Stimulated activated CD4-positive, alpha-beta T cell treated with anti-CD3 and anti-CD28 coated beads, Interleukin-12 subunit alpha, Interleukin-12 subunit beta, amount 100 ng/mL, for 4 hours (primary cell): ENCODE measurements at places on chromosomes 12 and 14.

DNA sequence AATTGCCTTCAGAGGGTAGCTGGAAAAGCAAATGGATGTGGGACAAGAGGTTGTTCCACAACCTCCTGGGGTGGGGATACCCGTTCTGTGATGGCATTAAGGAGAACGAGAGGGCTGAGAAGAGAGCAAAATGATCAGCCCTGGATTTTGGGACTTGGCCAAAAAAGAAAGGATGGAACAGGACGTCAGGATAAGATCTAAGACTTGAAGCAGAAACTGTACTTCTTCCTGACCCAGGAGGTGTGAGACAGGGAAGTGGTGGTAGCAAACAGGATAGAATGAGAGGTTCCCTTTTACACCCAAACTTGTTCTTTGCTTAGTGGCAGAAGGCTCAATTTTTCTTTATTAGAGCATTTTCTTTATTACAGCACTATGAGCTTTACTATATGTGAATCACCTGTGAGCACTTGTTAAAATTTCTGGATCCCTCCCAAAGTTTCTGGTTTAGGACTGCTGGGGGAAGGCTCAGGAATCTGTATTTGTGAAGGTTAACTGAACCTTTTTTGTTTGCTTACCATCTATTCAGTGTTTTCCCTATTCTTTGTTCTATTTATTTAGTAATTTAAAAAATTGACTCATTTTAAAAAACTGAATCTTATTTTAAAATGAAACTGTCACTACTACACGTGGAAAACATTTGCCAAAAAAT is 59.2 kb downstream of the ERC1 start:
- DNase-seq: no peak

DNA sequence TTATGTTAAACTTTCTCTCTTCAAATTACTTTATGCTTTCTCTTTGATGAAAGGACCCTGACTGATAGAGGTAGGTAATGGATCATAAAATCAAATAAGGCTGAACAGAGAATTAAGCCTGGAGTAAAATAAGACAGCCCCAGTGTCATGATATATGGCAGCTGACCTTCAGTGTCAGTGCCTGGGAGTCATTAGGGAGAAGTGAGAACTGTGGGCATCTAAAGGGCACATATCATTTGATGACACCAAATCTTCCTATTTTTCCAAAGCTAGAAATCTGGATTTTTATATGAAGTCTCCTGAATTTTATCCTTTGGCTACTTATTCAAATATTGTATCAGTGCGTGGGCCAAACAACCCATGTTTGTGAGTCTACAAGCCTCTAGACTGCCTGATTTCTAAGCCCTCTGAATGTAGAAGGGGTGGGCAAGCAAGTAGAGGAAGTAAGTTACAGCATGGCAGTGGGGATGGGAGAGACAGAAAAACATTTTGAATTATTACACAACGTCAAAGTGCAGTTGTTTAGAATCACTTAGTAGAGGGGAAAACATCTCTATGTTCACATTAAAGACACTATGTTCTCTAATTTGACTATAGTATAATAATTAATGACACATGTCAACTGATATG is 10.0 kb downstream of the SLC39A9 start:
- DNase-seq: no peak

- no peak for DNase-seq
Measured at GRCh38 chr12:130491421-130492357, 154.0 kb downstream of the PIWIL1 start.

DNA sequence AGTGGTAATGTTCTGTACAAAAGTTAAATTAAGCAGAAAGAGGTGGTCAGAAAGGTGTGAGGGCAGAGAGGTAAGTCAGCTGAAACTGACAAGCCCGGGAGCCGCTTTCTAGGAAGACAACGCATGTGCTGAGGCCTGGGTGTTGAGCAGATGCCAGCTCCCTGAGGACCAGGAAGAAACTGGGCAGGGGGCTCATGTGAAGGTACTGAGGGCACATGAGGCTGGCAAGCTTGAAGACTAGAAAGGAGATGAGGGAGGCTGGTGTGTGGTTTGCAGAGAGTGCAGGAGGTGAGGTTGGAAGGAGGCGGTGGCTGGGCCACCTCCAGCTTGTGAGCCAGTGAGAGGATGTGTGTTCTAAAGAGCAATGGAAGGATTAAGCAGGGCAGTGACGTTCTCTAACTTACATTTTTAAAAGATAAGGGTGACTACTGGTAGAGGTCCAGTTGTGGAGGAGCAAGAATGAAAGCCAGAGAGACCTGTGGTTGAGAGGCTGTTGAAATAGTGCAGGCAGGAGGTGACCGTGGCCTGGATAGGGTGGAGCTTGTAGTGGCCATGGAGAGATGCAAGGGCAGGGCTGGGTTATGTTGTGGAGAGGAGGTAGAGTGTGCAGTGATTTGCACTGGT is 29.1 kb downstream of the ZNF664 start:
- DNase-seq: no peak

DNA sequence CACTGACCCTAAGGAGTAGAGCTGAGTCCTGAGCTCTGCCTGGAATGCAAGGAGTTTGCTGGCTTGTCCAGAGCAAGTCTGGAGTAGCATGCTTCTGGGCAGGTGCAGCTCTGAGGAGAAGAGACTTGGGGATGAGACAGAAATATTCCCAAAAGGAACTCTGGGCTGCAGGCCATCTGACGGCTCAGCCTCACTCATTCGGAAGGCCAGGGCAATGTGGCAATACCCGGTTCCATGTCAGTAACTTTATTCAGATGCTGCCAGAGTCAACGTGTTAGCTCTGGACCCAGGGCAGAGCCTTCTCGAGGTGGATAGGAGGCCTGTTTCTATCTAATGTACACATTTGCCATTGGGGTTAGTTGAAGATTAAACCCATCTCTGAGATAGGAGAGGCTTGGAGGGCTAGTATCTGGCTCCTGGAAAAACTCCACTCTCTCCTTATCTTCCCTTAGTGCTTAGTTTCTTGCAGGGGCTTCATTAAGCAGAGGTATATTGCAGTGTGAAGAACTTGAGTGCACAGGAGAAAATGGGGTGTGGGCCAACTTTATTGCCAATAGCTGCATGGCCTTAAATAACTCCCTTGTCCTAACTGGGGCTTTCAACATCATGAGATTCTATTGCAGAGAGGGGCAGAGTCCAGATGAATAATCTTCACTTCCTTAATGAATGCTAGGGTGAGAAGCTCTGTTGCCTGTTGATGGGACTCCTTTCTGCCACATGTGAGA is 65.6 kb downstream of the NTF3 start:
- DNase-seq: no peak

DNA sequence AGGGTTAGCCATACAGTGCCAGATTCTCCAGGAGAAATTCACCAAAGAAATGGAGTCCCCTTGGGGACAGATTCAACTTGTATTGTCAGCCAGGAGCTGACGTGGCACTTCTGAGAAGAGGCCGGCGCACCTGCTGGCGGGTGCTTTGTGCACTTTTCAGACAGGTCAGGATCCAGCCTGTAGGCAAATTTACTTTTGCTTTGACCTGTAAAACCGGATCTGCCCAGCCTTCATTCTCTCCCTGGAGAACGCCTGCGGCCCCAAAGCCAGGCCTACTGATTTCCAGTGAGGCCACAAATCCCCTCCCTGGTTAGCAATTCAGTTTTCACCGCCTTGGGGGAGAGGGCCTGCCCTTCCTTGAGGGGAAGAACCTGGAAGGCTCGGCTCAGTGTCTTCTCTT is 17.4 kb downstream of the P2RX4 start:
- DNase-seq: no peak

GRCh38 chr14:99195602-99196309 is 76.2 kb downstream of the BCL11B start:
- no peak for DNase-seq

GRCh38 chr14:88940671-88941070 is 116.2 kb downstream of the TTC8 start:
- DNase-seq: no peak

DNA sequence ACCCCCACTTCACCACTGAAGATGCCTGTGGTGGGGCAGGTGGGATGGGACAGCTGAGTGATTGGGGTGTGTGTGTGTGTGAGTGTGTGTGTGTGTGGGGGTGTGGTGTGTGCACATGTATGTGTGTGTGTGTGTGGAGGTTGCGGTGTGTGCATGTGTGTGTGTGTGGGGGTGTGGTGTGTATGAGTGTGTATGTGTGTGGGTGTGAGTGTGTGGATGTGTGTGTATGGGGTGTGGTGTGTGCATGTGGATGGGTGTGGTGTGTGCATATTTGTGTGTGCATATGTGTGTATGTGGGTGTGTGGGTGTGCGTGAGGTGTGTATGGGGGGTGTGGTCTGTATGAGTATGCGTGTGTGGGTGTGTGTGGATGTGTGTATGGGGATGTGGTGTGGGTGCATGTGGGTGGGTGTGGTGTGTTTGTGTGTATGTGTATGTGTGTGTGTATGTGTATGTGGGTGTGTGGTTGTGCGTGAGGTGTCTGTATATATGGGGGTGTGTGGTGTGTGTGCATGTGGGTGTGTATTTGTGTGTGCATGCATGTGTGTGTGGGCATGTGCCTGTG is 61.6 kb downstream of the PLEKHG3 start:
- no peak for DNase-seq

GRCh38 chr12:1929241-1929984 is 11.0 kb upstream of the CACNA2D4 start:
- DNase-seq: no peak

- DNase-seq: no peak
Measured at GRCh38 chr14:103729496-103730448, 14.2 kb downstream of the ZFYVE21 start.
